ENCODE measurements at places on chromosomes 7 and 10. TPM values are rescaled to one million over a fixed set of nuclear protein-coding genes. Genes with fewer than 3 reads are reported as not detected.
A peak's percentile ranks its signal among the peaks of the same experiment; 100 is the strongest.

DNA sequence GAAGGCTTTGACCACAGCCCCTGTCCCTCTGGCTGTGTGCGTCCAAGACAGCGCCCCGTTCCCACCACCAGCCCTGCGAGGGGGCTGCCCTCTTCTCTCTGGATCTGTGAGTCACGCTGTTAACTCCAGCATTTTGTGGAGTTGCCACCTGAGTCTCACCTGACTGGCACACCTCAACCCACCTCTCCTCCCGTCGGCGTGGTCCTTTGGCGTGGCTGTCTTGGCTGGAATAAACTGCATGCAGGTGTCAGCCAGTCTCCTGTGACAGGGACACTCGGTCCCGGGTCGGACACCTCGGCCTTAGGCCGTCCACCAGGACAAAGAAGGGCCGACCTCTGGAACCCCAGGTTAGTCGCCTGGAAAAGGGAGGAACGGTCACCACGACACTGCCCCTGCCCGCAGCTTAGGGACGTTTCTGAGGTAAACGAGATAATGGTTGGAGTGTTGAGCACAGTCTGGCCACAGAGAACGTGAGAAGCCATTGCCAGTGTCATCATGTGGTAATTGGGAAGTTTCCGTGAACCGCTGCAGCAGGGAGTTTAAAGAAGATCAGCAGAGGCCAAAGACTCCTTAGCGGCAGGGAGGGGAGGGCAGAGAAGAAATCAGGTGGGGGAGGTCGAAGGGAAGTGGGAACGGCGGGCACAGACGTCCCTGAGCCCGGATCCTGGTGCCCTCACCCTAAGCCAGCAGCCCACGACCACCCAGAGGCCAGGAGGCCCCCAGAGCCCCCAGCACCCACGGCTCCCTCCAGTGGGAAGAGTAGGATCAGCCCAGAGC lies 73.6 kb upstream of the FAM20C start:
- no peak for DNase-seq
- peaks cover 60% of the 10 kb centered on the region for H3K27me3 ChIP-seq
- H3K4me1 ChIP-seq = peaks cover 7% of the 10 kb centered on the region
- H3K27ac ChIP-seq = no peak overlapping the region
- no peaks in the 10 kb centered on the region for H3K36me3 ChIP-seq

GRCh38 chr10:58637352-58637751 lies 124.7 kb downstream of the BICC1 start:
- H3K27me3 ChIP-seq = no peaks in the 10 kb centered on the region
- H3K4me3 ChIP-seq = no peak overlapping the region
- no peak for DNase-seq
- H3K4me1 ChIP-seq = no peaks in the 10 kb centered on the region
- no peak overlapping the region for H3K27ac ChIP-seq

DNA sequence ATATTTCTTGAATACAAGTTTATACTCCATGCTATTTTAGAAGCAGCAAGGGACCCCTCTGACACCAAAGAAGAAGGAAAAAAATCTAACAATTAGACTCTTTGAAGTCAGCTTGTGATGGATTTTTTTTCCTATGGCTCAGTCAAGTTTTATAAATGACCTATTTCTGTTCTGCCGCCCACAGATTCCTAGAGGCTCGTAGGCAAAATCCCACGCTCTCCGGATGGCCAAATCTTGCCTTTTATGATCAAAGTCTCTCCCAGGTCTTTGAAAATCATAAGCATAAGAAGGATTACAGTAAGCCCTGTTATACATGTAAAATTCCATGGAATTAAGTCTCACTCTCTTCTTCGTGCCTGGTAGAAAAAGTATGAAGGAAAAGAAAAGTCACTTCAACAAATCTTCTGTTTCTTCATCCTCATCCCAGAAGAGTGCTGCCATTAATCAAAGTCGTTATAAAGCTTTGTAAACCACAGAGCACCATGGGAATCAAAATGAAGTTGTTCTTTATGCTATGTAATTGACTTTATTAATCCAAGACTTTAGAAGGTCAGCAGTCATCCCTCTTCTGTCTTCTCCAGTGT lies 33.1 kb downstream of the ASB13 start:
- no peaks in the 10 kb centered on the region for H3K36me3 ChIP-seq
- no peak overlapping the region for H3K27ac ChIP-seq
- H3K4me1 ChIP-seq = no peaks in the 10 kb centered on the region
- H3K27me3 ChIP-seq = peaks cover 39% of the 10 kb centered on the region
- no peak for DNase-seq
- H3K4me3 ChIP-seq = no peak overlapping the region

GRCh38 chr10:101940916-101941315 lies 97.3 kb upstream of the KCNIP2 start:
- no peak for DNase-seq
- H3K4me1 ChIP-seq = no peaks in the 10 kb centered on the region

DNA sequence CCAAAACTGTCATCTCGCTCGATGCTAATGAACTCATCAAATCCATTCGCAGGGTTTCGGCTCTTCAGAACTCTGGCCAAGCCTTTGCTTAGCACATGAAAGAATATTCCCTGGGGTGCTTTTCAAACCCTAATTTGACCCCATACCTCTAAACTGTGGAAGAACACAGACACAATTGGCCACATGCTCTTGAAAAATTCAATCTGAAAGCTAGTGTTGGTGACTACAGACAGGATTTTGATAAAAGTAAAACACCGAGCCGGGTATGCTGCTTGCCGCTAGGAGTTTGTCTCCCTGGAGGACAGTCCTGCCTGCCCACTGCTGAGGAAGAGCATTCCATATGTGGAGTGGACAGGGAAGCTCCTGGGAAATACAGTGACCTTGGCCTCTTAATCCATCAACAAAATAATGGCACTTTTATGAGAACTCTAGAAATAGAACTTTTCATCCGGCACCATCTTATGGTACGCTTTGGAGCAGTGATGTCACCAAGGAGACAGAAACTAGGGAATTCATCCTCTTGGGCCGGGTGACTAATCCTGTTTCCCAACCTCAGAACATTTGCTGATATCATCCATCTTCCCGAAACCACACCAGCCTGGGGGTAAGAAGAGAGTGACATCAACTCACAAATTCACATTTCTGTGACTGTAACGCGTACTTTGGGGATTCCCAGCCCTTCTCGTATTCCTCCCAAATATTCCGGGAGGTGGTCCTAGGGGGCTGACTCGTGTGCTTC lies 34.2 kb downstream of the MTURN start:
- no peak overlapping the region for H3K4me3 ChIP-seq
- DNase-seq = no peak
- peaks cover 63% of the 10 kb centered on the region for H3K27me3 ChIP-seq
- no peak overlapping the region for H3K27ac ChIP-seq
- peaks cover 4% of the 10 kb centered on the region for H3K4me1 ChIP-seq
- no peaks in the 10 kb centered on the region for H3K36me3 ChIP-seq

- peaks cover 35% of the 10 kb centered on the region for H3K4me1 ChIP-seq
- H3K27me3 ChIP-seq = no peaks in the 10 kb centered on the region
- DNase-seq = no peak
Observed at GRCh38 chr7:100598425-100598824, 3.7 kb upstream of the PCOLCE start.

GRCh38 chr7:105399043-105399725 lies 10.5 kb upstream of the SRPK2 start:
- no peak overlapping the region for H3K4me3 ChIP-seq
- H3K27ac ChIP-seq = no peak overlapping the region
- DNase-seq = no peak
- H3K4me1 ChIP-seq = peaks cover 19% of the 10 kb centered on the region

DNA sequence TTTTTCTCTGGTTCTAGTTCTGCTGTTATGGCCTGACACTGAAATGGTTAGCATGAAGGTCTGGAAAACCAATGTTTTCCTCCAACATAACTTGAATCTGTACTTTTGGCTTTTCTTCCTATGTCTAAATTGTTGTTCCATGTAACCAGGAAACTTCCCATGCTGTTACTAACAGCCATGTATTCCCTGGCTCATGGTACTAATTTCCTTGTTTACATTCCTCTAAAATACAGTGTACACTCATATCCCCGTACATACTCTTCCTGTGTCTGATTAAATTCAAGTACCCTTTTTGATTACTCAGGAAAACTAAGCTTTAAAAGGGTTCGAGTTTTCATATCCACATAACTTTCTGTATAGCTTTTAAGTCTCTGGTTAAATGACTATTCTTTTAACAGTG lies 12.3 kb upstream of the ACSM6 start:
- no peak for DNase-seq
- H3K4me1 ChIP-seq = no peaks in the 10 kb centered on the region
- H3K27ac ChIP-seq = no peak overlapping the region
- no peak overlapping the region for H3K4me3 ChIP-seq
- H3K36me3 ChIP-seq = no peaks in the 10 kb centered on the region

- no peak for DNase-seq
- H3K36me3 ChIP-seq = no peaks in the 10 kb centered on the region
- H3K27ac ChIP-seq = no peak overlapping the region
- no peaks in the 10 kb centered on the region for H3K4me1 ChIP-seq
- H3K4me3 ChIP-seq = no peak overlapping the region
Observed at GRCh38 chr10:18402853-18403252, 248.5 kb downstream of the NSUN6 start.

DNA sequence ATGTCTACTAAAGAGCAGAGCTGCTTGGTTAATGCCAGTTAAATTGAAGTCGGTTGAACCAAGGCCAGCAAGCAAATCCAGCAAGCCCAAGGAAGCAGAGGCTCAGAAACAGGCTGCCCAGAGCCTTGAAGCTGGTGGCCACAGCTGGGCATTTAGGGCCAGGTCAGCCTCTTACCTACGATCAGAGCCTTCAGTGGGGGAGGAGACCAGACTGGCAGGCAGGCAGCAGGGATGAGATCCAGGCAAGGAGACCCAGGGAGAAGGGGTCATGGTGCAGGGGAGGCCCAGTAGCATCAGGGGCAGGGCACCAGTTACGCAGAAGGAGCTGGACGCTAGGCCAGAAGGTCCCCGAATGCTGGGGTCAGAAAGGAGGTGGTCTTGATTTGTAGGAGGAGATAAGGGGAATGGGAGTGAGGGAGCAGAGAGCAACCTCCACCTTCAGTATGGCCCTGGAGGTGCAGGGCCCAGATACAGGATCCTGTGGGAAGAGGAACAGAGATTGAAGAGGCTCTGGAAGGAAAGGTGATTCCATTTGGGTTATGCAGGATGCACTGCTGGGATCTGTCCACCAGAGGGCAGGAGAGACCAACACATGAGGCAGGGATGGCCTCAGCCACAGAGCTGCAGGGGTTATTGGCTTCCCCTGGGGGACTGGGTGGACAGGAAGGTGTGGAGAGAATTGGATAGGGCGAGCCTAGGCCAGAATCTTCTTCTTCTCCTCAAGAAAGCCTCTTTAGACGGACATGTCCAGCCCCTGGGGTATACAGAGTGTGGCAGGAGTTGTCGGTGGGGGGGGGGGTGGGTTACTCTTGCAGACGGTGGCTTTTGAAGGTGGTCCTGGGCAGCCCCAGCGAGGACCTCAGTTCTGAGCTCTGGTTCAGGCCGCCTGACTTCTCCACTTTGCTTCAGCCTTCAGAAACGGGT lies 132.6 kb upstream of the PODXL start:
- no peak overlapping the region for H3K27ac ChIP-seq
- no peaks in the 10 kb centered on the region for H3K4me1 ChIP-seq
- peak; percentile 96 for DNase-seq

DNA sequence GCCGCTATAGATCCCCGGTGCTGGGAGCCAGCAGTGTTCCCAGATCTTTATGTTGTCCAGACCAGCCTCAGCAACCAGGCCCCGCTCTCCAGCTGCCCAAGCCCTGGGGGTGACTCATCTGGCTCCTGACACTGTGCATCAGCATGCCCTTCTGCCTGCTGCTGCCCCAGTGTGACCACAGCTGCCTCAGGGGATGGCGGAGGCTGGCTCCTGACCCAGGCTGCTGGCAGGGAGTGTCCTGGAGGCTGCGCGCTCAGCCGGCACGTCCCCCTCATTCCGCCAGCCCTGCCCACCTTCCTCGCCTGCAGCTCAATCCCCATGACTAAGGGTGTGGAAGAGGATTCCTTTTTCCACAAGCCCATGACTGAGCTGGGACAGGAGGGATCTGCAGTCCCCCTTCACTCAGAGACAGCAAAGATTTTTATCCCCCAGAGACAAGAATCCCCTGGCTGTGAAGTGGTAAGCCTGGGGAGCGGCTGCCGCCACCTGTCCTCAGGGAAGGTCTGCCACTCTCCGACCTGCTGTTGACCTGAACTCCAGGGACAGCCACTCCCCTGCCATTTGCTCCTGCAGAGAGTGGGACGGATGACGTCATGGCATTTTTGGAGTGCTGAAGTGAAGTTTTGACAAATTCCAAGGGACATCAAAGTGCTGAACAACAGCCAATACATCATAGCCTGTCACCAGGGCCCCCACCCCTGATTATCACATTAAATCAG lies 182.8 kb upstream of the BMPER start:
- no peaks in the 10 kb centered on the region for H3K36me3 ChIP-seq
- H3K4me1 ChIP-seq = no peaks in the 10 kb centered on the region
- DNase-seq = no peak
- H3K27me3 ChIP-seq = no peaks in the 10 kb centered on the region
- H3K4me3 ChIP-seq = no peak overlapping the region
- H3K27ac ChIP-seq = no peak overlapping the region

GRCh38 chr7:38186593-38187314 lies 8.7 kb downstream of the STARD3NL start:
- H3K27ac ChIP-seq = no peak overlapping the region
- DNase-seq = no peak
- H3K4me1 ChIP-seq = no peaks in the 10 kb centered on the region

DNA sequence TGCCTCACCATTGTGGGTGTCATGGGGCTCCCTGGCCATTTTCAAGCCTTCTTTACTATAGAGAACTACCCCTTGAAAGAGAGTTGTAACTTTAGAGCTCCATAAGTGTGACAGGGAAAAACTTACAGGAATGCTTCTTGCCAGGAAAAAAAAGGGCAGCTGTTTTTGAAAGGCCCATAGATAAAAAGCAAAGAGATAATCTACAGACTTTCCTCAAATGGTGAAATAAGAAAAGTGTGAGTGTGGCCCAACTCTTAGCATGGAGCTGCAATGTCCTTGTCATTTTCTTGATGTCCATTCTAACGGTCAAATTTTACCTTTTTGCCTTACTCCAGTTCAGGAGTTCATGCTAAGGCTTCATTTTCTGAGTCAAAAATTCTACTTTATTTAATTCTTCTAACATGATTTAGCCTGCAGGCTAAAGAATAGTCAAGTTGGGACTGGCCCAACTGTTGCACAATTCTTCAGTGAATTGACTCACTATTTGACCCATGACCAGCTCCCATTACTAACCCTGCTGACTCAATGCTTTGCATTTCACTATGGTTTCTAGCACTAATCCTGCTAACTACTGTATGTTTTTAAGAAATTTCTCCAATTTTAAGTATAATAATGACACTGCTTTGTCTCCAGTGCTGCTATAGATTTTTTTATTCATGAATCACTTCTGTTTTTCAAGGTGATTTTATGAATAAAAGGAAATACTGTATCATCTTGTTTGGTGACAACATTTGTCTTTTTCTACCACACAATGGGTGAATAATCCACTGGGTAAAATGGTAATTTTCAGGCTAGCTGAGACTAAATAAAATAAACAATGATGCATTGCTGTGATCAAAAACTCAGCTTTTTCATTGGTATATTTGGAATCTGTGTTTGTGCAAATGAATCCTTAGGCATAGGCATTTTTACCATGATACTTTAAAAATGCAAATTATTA lies 41.4 kb upstream of the SGCE start:
- no peaks in the 10 kb centered on the region for H3K4me1 ChIP-seq
- H3K27me3 ChIP-seq = no peaks in the 10 kb centered on the region
- no peak overlapping the region for H3K27ac ChIP-seq

RELN gene
- 23.6 TPM for polyA plus RNA-seq

MALRD1 gene
- not detected for polyA plus RNA-seq

IFIT3 gene
- 0.58 TPM for polyA plus RNA-seq

ASIC3 gene
- polyA plus RNA-seq = 3.3 TPM

ZNF485 gene
- 12.4 TPM for polyA plus RNA-seq

HOXA7 gene
- not detected for polyA plus RNA-seq

OR2A12 gene
- not detected for polyA plus RNA-seq
